ENCODE measurements at places on chromosomes 4 and X.

- DNase-seq: no peak
Observed at GRCh38 chr4:77695774-77696173, 90.2 kb downstream of the CXCL13 start.

- DNase-seq: no peak
Observed at GRCh38 chrX:68146054-68146453, 287.2 kb downstream of the OPHN1 start.

GRCh38 chrX:38882894-38883626 is 81.8 kb downstream of the MID1IP1 start:
- no peak for DNase-seq

GRCh38 chr4:176656108-176656507 is 136.6 kb downstream of the VEGFC start:
- DNase-seq: no peak

DNA sequence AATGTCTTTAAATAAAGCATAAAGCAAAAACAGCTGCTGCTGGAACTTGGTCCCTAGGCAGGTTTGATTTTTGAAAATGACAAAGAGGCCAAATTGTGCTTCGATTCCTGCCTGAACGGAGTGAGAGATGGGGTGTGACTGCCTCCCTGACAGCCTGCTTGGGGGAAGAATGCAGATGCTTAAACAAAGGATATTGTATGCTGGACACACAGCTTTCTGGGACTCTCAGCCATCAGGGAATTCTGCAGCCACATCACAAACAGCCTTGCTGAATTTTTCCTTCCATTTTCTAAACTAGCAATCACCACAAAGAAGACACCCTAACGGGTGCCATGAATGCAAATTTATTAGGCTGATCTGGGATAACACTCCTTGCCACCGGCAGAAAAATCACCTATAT is 83.9 kb upstream of the CPEB2 start:
- DNase-seq: no peak

GRCh38 chrX:125295337-125295736 is 24.3 kb upstream of the TEX13C start:
- DNase-seq: no peak

GRCh38 chr4:149279331-149279730 is 536.3 kb downstream of the IQCM start:
- DNase-seq: no peak
